ENCODE measurements at places on chromosomes 5 and 9.

DNA sequence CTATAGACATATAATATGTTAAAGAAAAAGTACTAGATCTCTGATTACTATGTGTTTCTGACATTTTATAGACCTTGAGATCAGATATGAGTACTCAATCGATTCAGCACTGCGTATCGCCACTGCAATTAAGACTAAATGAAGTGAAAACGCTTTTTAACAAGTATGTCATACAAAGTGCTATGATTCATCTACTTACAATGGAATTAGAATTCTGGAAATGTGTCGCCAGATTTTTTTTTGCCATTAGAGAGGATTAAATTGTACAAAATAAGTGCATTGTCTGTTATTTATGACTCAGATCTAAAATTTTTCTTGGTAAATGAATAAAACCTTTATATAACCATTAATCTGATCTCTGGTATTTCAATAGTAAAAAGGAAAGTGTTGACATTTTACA is 20.0 kb upstream of the AGGF1 start:
- no peak for DNase-seq

- no peak for DNase-seq
Observed at GRCh38 chr9:104982543-104982942, 54.6 kb upstream of the ABCA1 start.

DNA sequence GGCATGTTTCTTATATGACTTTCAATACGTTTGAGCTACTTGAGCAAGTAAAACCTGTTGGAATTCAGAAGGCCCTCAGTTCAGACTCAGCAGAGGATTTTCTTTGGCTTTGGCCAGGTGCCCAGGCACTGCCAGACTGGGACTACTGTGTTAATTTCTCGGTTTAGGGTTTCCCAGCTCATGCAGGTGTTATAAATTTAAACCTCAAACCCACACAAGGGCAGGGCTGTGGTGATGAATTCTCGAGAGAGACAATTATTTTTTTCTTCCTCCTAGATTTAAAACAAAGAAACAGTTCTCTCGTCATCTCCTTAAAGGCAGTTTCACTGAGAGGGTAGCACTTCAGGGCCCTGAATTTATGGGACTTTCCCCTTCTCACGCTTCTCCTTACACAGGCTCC is 406.0 kb upstream of the PIK3R1 start:
- DNase-seq, result no peak

GRCh38 chr9:134099123-134099761 is 31.4 kb upstream of the BRD3 start:
- no peak for DNase-seq

- DNase-seq, result no peak
Observed at GRCh38 chr5:173743641-173744343, 127.3 kb upstream of the BOD1 start.

GRCh38 chr5:178186427-178186826 is 744 bp downstream of the GMCL2 start:
- no peak for DNase-seq

- no peak for DNase-seq
Observed at GRCh38 chr5:75675783-75676182, 41.5 kb downstream of the POC5 start.

GRCh38 chr9:104856413-104856941 is 71.5 kb downstream of the ABCA1 start:
- no peak for DNase-seq

DNA sequence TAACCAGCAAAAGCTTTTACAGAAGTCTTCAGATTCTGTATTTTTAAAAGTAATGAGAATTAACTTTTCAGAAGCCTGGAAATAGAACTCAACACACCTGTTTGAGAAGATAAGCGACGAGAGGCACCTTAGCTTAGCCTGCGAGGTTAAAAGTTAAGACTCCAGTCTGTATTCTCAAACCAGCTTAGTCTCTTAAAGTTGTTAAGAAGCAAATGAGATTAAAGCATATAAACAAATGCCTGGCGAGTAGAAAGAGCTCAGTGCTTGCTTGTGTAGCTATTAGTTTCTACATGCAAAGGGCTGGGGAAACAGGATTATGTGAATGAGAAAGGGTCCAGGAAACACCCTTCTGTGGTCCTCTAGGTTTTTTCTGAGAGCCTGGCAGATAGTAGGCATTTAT is 51.7 kb downstream of the MTAP start:
- no peak for DNase-seq

DNA sequence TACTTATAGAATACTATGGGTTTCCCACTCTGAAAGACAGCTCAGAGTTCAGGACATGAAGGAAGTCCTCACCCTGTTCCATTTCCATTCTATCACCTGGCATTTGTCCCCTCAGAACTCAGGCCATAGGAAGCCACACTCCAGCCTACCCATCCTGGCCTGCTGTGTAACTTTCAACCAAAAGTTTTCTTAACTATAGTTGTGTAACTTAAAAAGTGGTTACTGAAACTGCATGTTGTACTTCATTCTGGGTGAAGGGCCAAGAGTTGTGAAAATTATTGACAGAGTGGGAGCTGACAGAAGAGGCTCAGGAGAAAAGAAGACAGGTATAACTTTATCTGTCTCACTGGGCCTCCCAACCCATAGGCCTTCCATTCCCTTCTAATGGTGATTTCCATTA is 212.5 kb downstream of the RAB3C start:
- no peak for DNase-seq

DNA sequence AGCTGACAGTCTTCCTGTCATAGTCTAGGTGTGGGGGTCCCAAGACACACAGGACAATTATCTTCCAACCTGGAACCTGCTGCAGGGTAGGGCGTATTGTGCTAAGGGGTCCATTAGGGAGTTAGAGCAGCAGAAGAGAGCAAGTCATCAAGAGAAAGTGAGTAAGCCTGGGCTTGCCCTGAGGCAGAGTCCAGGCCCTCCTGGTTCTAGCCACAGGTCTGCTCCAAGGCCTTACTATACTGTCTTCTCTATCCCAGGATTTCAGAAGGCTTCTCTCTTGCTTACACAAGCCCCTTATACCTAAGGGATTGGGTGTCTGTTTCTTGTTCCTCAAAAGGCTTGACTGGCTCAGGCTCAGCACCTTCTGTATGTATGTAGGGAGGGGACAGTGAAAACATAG is 7.7 kb downstream of the P4HA2 start:
- no peak for DNase-seq
